ENCODE measurements at places on chromosomes 5 and 9.

GRCh38 chr9:137575716-137576411 is 2.9 kb downstream of the DPH7 start:
- no peak for DNase-seq

- DNase-seq, result no peak
Measured at GRCh38 chr9:121924700-121925099, 168.4 kb downstream of the TTLL11 start.

GRCh38 chr9:91253488-91253887 is 108.2 kb downstream of the AUH start:
- peak; percentile 47 for DNase-seq

GRCh38 chr5:909086-909485 is 16.4 kb downstream of the TRIP13 start:
- DNase-seq, result no peak

- DNase-seq, result no peak
Measured at GRCh38 chr5:151779531-151780125, 7.9 kb downstream of the G3BP1 start.

- no peak for DNase-seq
Measured at GRCh38 chr5:40679913-40680681, at the start of gene PTGER4. TSS of gene PTGER4 (plus strand) at chr5:40679915. CDS start at chr5:40680994, 1,079 bp downstream.

DNA sequence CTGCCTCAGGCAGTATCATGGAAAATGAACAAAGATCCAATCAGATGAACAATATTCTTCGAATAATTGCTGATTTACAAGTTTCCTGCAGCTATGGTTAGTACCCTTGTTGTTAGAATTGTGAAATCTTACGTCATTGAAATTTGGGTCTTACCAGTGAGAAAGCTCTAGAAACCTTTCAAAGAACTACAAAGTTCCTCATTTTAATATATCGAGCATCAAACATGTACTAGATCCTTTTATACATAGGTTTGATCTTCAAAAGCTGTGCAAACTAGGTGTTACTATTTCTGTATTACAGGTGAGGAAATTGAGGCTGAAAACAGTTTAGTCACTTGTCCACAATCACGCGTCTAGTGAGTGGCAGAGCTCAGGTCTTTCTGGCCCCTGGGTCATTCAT is 43.7 kb upstream of the ANGPTL2 start:
- DNase-seq, result no peak

DNA sequence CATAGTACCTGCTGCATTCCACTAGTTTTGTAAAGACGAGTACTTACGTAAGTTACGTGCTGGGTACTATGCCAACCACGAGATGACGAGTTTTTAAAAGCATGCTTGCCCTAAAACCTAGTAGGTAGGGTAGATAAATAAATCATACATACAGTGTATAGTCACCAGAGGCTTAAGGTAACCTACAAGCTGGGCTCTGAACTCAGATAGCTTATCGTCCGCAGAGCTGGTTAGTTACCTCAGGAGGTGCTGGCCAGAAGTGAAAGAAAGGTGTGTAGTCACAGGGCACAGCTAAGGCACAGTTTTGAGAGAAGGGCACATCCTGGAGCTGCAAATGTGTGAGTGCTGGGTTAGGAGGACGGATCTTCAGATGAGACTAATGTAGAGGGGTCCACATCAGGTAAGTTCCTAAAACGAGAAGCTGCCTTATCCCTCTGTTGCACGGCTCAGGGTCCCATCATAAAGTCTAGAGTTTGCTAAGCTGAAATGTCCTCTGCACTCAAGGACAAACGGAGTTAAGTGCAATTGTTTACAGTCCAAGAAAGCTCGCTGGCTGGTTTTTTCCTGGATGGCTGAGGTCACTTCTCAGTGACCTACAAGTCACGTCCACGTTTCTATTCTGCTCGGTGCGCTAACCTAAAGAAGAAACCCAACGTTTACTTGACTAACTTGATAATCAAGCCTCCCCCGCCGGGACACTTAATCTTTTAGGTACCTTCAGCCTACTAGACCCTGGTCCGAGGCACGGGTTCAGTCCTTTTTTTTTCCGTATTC is 1.1 kb upstream of the SNX24 start:
- no peak for DNase-seq

- DNase-seq, result no peak
Measured at GRCh38 chr9:133429641-133430161, 7.5 kb downstream of the ADAMTS13 start.
